ENCODE measurements at places on chromosomes 4 and X.
A peak's percentile ranks its signal among the peaks of the same experiment; 100 is the strongest.

DNA sequence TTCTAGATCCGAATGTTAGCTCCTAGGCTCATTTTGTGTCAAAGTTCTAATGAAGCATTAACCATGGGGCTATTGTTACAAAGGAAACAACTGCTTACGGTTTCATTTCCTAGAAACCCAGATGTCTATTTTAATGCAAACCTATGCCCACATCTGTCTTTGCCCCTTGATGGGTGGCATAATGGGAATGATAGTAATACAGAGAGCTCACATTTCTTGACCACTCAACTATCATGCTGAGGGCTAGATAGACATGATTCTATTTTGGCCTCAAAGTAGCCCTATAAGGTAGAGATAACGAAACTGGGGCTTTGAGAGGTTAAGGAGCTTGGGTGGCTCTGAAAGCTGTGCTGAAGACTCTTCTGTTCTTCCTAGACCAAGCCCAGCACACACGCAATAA lies 1.9 kb downstream of the TLR7 start:
- no peak for DNase-seq

- DNase-seq, result no peak
These were observed 62.6 kb downstream of the KIF4A start for GRCh38 chrX:70352496-70352895.

- DNase-seq, result no peak
These were observed 20.1 kb downstream of the LYAR start for GRCh38 chr4:4269856-4270255.

DNA sequence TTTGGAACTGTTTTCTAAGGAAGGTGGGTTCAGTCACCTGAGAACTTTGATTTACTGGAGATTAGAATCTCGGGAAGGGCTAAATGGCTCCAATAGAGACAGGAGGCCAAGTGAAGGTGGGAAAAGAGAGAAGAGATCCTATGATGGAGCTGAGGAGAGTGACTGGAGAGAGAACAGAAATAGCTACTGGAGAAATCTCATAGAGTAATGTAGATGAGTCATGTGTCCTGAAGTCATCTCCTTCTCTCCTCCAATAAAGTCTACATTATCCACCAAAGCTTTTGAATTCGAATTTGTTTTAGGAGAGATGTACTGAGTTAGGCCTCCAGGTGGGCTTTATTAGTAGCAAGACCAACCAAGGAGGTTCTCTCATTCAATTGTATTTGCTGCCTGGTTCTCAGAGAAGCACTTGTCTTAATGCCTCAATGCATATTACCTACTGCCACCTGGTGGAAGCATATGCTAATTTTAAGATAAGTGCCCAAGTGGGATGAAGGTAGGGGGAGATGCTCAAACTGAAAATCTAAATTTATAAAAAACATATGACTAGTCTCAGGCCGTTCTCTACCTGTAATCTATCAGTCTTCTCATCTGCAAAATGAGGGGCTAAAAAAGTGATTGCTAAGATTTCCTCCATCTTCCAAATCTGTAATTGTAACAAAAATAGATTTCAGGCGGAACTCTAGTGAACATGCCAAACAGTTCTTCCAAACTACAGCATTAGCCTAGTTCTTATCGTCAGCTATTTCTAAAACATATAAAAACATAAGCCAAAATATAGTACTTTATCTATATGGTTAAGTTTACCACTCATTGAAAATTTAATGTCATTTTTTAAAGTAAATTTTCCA lies 24.4 kb downstream of the TXK start:
- peak; percentile 57 for DNase-seq

DNA sequence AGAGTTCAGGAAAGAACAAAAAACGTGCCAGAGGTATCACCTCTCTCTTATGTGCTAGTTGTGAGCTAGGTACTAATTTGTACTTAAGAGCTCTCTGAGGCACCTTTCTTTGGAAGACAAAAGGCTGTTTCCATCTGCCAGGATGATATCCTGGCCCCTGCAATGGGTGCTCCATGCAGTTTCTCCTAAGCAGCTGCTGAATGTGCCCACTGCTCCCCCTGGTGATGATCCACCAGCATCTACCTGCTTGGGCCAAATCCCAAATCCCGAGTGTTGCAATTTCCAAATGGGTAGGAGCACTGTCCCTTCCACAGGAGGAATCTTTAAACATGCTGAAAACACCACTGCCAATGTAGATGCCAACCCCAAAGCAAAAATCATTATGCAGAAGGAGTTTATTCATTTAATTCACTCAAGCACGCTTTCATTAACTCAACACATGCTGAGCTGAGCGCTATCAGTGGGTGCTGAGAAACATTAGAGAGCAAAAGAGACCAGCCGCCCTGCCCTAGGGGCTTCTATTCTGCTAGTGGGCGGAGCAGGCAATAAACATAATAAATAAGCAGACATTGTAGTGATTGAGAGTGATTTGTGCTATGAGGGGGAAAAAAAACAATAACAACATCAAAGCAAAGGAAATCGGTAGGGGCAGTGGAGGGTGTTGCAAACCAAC lies 69.6 kb upstream of the C4orf50 start:
- DNase-seq, result peak; percentile 57

DNA sequence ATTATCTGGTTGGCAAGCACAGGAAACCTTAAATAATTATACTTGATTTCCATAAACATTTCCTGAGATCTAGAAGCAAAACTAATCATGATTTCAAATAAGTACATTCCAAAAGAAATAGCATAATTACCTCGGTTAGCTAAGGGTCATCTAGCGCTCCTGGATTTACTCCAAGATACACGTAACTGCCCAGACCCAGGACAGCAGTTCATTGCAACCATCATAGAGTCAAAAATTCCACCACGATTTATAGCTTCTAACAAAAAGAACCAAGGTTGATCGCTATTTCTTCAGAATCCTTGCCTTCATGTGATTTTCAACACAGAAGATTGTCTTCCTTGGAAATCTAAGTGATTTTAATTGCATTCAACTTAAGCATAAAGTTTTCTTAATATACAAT lies 1235.5 kb upstream of the TENM3 start:
- DNase-seq, result no peak

GRCh38 chr4:963276-964225 lies 9.8 kb downstream of the DGKQ start:
- no peak for DNase-seq

GRCh38 chrX:155767051-155767875 lies 113.9 kb upstream of the VAMP7 start:
- peak; percentile 61 for DNase-seq

- DNase-seq, result no peak
These were observed 4.8 kb downstream of the WDR44 start for GRCh38 chrX:118350706-118351105.

GRCh38 chr4:186722796-186723291 lies 812 bp downstream of the FAT1 start:
- peak; percentile 41 for DNase-seq

DNA sequence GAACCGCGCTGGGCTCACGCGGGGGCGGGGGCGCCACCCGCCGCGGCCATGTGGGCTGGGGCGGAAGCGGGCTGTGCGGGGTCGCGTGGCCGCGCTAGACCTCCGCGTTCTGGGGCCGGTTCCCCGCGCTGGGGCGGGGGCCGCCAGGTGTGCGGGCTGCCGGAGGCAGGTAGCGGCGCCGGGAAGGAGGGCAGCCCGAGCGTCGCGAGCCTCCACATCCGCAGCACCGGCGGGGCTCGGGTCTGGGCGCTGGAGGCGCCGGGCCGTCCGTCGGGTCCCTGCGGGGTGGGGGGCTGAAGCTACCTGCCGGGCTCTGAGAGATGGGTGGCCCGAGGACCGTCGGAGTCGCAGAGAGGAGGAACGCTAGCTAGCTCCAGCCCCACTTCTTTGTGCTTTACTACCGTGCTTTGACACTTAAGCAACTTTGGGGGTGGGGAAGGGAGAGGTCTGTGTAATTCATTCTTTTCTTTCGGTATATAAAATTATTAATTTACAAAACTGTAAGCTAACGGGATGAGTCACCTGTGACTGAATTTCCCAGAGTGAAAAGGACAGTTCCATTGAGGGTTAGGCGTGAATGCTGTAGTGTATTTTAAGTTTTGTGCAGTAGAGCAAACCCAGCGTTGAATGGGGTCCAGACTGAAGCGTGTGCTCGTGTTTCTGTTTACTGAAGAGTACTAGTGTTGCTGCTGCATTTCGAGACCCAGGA lies 689 bp downstream of the METAP1 start:
- peak; percentile 53 for DNase-seq

- no peak for DNase-seq
These were observed 31.7 kb downstream of the SCML1 start for GRCh38 chrX:17768997-17769396.

- no peak for DNase-seq
These were observed 1453.3 kb downstream of the PCDH18 start for GRCh38 chr4:136078976-136079375.

DNA sequence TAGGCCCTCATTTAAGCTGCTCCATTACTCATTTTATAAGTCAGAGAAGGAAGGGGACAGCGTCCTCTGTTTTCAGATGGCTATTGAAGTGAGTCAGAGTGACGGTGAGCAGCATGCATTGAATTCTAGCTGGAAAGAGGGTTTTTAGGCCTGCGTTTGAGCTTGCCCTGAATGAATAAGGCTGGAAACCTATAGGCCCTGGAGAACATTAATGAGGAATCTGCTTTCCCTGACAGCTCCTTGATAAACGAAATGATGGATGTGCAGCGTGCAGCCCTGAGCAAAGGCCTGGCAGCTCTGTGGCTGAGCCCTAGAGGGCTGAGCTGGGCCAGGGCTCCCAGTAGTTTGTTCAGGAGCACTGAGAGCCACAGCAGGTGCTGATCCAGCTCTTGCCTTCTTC lies 33.4 kb downstream of the TBL1X start:
- DNase-seq, result no peak

GRCh38 chrX:9940421-9940820 lies 26.7 kb upstream of the CLDN34 start:
- peak; percentile 23 for DNase-seq

GRCh38 chr4:87003266-87003665 lies 68.5 kb downstream of the AFF1 start:
- DNase-seq, result no peak

GRCh38 chr4:7631288-7632014 lies 196.7 kb upstream of the PSAPL1 start:
- DNase-seq, result no peak

- DNase-seq, result no peak
These were observed 1.8 kb upstream of the RENBP start for GRCh38 chrX:153945956-153946943.

DNA sequence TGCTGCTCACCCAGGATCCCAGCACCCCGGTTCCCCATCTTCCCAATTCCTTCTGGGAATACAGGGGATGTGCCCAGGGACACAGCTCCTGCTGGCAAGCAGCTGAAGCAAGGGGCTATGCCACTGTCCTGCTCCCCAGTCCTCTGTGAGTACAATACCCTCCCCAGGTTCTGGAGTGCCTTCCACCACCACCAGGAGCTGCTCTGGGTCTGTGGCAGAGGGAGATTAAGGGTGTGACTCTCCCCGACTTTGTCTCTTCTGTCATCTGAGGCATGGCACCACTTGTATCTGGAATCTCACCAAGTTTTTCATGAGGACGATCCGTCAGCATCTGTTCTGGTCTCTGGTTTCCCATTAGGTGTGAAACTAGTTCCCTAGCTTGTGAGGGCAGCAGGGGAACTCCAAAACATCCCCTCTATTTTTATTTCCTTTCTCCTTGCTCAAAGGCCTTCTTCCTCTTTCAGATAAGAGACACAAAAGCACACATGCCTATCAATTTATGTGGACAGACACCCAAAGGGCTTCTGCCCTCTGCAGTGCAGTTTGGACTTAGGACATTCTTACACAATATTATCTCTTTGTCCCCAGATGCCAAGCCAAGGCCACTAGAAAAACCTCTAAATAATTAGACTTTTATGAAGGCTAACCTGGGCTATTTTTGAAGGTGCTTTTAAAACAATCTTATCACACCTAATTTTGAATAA lies 26.8 kb downstream of the MGST2 start:
- DNase-seq, result no peak

GRCh38 chrX:81259020-81259713 lies 57.3 kb downstream of the SH3BGRL start:
- no peak for DNase-seq

DNA sequence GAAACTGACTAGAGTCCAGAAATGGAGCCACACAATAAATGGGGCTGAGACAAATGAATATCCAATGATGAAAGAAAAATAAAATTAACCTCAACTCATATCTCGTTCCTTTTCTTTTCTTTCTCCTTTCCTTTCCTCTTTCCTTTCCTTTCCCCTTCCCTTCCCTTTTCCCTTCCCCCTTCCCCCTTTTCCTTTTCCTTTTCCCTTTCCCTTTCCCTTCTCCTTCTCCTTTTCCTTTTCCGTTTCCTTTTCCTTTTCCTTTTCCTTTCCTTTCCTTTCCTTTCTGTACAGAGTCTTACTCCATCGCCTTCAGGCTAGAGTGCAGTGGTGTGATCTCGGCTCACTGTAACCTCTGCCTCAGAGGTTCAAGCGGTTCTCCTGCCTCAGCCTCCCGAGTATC lies 146.3 kb downstream of the RTL9 start:
- no peak for DNase-seq

GRCh38 chr4:4613641-4614286 lies 71.9 kb upstream of the STX18 start:
- DNase-seq, result no peak

- DNase-seq, result no peak
These were observed 61.1 kb downstream of the IQCM start for GRCh38 chr4:149754526-149754925.

DNA sequence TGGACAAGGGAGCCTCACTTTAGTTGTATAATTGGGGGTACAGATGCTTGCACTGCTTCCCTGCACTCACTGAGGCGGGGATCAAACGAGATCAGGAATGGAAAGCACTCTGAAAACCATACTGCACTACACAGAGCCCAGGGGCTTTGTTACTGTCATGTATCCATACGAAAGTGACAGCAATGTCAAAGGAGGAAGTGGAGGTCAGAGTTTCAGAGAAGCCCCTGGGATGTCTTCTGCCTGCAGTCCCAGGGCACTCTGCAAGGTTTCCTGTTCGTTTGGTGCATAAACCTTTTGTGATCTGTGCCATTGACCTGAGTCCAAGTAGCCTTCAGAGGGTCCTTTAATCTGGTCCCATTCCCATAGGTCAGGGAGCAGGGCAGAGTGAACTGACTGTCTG lies 31.2 kb downstream of the RNF175 start:
- no peak for DNase-seq

DNA sequence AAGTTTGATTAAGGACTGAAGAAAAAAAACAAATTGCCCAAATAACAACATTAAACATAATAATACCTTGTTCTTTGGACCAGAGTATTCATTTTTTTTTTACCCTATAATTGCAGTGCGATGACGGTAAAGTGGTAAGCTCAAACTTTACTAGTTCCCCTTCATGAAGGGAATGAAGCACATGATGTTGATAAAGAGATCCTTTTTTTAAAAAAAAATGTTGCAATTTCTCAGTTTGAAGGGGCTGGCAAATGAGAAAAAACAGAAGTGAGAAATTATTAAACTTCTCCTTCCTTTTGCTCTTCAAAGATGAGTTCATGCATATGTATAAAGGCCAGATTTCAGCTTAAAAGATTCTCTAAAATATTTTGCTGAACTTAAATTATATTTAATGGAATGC lies 231.7 kb downstream of the C4orf33 start:
- no peak for DNase-seq

Data from RKO (cell line).